CD4-positive, alpha-beta T cell treated with Interferon alpha-2 for 1 hour (primary cell): ENCODE measurements at places on chromosomes 1 and 21.

- no peak for DNase-seq
These were observed 62.8 kb downstream of the NGF start for GRCh38 chr1:115275216-115275615.

DNA sequence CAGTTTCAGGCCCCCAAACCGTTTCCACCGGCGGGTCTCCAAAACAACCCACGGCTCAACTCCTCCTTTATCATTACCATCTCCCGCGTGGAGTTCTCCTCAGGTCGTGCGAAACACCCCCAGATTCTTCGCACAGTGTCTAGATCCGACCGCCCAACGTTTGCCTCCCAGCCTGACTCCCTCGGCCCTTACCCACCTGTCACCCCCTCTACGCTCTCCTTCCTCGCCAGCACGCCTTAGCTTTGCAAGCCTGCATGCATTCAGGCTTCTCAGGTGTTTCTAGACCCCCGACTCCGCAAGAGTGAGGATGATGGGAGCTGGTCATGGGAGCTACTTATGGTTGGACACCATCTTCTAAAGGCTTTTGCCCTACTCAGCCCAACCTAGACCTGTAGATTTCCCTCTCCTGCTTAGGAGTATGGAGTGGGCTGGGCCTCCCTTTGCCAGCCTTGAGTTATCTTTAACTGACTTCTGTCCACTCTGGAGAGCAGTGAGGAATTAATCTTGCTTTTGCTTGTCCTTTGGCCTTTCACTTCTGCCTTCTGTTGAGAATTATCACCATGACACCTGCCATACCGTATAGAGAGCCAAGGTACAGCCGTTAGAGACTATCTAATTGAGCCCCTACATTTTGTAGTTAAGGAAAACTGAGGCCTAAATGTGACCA is 865 bp downstream of the ATP5IF1 start:
- DNase-seq, result no peak

- no peak for DNase-seq
These were observed 19.6 kb downstream of the SCMH1 start for GRCh38 chr1:41222496-41222895.

- DNase-seq, result no peak
These were observed 781 bp upstream of the METTL13 start for GRCh38 chr1:171780583-171781175.

- no peak for DNase-seq
These were observed 105.6 kb downstream of the PTPRU start for GRCh38 chr1:29341936-29342335.

DNA sequence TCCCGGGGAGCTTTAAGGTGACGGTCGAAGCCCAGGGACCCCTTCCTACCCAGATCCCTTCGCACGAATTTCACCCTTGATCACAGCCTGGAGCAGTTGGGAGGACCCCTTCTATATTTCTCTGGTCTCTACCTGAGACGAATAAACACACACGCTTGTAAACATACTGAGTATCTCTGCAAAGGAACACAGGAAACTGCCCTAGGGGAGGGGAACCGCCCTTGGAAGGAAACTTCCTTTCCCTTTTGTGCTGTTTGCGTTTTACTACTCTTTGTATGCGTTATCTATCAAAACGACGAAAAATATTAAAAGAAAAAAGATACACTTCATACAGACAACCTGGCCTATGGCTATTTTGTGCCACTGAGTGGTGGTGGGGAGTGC is 750 bp downstream of the NECAP2 start:
- DNase-seq, result no peak

DNA sequence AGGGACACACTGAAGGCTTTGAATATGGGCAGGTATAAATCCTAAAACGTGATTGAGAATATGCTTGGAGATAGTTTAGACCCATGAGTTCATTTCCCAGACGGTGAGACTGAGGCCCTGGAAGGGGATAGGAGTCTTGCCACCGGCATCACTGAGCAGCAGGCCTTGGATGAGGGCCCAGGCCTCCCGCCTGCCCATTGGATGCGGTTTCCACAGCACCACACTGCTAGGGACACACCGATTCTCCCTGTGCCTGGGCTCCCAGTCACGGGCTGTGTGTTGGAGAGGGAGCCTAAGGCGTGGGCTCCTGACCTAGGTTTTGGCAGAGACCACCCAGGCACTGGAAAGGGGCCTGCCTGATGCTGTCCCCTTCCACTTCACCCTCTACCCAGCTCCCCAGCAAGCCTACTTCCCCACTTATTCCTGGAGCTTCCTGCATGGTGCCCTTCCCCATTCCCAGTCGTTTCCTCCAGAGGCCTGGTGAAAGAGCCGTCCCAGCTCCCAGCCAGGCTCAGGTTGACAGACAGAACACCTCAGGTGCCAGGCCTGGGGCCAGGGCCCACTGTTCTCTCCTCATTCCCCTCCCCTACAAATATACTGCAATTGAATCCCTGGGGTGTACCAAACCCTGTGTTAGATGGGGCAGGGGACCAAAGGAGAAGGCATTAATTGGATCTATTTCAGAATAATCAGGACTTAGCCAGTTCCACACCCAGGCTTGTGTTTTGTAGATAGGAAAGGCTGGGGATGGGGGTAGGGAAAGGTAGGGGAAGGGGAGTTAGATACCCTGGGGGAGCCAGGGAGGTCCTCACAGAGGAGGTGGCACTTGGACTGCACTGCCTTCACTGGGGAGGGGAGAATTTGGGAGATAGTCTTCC is 3.4 kb downstream of the FOXO6 start:
- no peak for DNase-seq

DNA sequence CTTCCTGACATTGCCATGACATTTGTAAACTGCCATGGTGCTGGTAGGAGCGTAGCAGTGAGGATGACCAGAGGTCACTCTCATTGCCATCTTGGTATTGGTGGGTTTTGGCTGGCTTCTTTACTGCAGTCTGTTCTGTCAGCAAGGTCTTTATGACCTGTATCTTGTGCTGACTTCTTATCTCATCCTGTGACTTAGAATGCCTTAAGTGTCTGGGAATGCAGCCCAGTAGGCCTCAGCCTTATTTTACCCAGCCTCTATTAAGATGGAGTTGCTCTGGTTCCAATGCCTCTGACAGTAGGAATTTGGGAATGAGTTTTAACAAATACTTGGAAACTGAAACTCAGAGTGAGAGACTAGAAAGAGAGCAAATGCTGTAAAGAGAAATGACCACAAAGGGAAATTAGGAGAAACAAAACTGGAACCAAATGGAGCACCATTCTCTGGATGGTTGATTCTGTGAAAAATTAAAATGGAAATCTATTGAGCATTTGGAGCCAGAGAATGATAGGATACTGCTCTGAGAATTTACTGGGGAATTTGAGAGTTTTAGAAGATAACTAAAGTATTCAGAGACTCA is 50.1 kb upstream of the RHOU start:
- no peak for DNase-seq
